T-helper 2 cell (primary cell): ENCODE measurements at places on chromosomes 5 and 9.
A peak's percentile ranks its signal among the peaks of the same experiment; 100 is the strongest.

- DNase-seq = peak; percentile 5
These were observed 158.8 kb downstream of the DEPDC1B start for GRCh38 chr5:60540856-60541805.

GRCh38 chr9:81550207-81550583 lies 139.2 kb downstream of the TLE1 start:
- DNase-seq = no peak

DNA sequence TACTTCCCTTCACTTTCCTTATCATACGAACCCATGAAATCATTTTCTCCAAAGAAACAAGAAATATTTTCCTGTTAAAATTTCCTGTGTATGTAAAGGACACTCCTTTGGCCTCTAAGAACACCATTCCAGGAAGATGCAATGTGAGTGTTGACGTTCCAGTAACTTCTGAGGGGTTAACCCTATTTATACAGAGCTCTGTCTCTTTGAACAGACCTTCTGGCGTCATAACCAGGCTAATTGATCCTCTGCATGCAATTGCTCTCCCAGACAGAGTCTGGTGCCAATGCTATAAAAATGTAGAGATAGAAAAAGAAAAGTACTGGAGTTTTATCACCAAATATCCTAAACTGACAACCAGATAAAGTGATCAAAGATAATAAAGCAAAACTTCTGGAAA lies 218.5 kb downstream of the TLE1 start:
- DNase-seq = no peak

GRCh38 chr9:98572054-98572627 lies 136.6 kb downstream of the GABBR2 start:
- DNase-seq = no peak

DNA sequence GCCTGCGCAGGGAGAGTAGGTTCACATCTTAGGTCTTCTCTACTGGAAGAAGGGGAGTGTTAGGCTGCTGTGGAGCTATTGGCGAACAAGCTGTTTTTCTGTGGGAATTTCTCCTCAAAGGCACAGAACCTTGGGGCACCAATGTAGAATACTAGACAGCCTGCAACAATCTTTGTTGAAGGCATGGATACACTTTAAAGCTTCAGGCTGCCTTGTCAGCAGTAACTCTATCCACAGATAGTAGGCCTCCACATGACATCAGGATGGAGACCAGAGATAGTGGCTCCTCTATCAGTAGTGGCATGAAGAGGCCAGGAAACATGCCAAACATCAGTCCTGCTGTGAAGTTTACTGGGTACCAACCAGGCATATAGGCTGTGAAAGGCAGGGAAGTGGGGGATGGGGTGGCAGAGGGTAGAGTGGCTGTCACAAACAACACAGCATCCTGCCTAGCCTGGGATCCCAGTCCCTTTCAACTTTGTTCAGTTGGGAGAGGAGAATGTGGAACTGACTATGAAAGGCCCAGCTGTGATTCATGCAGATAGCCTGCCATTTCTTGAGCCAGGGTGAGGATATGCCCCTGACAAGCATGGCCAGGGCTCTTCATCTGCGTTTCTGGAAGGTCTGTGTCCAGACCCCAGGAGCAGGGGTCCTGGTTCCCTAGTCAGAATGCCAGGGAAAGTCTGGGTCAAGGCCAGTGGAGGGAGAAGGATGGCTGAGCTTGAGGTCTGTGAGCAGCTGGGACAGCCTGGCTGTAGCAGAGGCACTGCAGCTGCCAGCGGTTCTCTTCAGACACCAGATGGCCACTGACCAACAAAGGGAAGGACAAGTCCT lies 1.0 kb upstream of the HK3 start:
- DNase-seq = no peak
